ENCODE measurements at places on chromosomes 1 and 21.

- DNase-seq, result no peak
These were observed 11.2 kb downstream of the CLEC20A start for GRCh38 chr1:178485541-178485981.

DNA sequence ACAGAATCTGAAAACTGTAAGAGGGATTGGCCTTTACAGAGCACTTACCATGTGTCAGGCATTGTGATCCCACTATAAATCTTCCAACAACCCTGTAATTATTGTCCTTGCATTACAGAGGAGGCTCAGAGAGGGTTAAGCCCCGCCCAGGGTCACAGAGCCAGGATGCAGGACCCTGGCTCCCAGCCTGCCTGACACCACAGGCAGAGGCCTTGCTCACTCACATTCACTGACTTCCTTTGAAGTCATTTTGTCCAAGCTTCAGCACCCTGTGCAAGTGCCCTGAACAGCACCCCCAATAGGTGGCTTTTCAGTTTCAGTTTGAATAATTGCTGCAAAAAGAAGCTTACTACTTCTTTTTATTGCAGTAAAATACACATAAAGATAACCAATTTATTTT, 256.8 kb upstream of the NFIA start:
- DNase-seq, result no peak

- no peak for DNase-seq
These were observed 616.1 kb upstream of the ADAMTS5 start for GRCh38 chr21:27582948-27583430.

GRCh38 chr1:190084552-190084951, 393.1 kb downstream of the BRINP3 start:
- DNase-seq, result no peak

DNA sequence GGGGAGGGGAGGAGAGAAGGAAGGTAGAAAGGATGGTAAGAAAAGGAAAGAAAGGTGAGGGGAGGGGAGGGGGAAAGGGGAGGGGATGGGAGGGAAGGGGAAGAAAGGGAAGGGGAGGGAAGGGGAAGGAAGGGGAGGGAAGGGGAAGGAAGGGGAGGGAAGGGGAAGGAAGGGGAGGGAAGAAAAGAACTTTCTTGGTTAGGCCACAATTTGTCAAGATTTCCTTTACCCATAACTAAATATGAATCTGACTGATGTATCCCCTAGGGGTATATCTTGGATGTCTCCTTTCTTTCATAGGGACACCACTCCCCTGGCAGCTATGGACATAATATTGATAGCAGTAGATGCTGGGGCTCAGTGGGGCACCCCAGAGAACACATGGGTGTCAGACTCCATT, 54.4 kb upstream of the PRELP start:
- no peak for DNase-seq

GRCh38 chr1:7290971-7291970, 479.8 kb upstream of the VAMP3 start:
- DNase-seq, result no peak

DNA sequence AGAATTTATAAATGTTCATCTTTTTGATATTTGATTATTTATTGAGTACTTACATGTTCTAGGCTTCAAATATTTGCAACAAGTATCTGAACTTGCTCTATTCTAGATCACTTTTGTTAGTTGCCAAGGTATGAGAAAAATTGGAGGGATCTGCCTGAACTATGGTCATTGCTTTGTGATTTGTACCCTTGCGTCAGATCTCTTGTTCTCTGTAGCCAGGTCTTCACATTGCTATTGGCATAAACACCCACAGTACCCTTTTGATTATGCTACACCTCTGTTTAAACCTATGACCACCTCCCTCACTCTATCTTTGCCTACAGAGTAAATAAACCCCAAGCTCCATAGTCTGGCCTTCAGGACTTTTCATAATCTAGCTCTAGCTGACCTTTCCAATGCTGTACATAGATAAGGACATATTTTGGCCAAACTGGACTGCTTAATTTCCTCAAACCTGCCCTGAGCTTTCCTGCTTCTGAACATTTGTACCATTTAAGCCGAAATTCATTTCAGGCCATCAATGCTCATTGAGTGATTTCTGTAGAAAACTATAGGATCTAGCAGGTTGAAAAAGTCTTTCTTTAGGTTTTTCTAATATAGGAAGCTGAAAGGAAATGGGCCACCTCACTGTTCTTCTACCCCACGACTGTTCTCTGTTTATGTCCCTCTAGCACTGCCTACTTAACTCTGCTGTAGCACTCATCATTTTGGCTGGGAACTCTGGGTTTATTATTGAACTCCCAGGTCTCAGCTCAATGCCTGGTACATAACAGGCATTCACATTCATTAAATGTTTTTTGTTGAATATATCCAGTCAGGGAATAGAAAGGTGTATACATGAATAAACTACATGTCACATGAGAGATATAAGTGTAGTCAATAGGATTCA, 84.9 kb downstream of the PPP1R12B start:
- DNase-seq, result no peak

DNA sequence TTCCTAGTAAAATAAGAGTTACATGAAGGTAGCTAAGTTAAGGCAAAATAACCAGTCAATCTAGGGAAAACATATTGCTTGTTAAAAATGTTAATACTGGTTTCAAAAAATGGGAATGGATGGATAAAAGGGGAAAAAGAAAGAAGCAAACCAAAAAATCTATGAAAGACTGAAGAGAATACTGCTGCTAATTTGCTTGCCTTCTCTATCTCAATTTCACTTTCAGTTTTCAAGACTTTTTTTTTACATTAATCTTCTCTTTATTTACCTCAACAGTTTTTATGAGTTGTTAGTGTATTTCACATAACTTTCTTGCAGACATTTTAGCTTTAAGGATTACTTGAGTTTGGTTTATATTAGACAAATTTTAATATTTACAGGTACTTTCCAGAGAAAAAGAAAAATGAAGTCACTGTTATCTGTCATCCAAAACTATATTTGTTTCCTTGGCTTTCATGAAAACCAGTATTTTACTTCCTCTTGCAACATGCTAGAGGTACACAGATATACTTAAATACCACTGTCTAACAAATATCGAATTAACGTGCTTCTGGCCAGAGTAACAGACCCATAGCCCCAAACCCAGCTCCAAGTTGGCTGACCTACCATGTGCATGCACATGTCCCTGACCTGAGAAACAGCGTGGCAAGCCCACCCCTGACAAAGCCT, 70.7 kb downstream of the COL24A1 start:
- DNase-seq, result no peak

DNA sequence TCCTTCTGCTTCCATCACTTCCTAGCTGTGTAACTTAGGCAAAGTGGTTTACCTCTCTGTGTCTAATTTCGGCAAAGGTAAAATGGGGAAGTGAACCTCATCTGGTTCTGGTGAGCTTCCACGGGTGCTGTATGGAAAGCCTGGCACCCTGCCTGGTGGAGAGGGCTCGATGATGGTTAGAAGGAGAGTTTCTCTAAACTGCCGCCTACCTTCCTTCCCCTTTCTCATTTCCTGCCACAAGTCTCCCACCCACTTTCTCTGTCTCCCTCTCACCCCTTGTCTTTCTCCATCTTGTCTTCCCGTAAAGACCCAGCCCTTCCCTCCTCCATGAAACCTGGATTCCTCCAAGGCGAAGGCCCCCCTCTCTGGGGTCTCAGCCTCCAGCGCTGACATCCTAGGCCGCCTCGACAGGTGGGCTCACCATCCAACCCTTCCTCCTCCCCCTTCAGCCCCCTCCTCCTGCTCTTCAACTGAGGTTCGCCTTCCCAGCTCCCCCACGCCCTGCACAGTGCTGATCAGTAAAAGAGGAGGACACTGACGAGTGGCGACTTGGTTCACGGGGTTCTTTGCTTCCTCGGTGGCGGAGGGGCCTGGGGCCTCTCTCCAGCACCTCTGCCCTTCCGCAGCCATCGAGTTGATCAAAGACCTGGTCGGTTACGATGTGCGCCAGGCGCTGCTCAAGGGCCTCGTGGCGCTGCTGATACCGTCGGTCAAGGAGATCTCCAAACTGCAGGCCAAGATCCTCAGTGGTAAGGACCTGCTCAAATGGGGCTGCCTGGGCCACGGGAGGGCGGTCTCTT, 7.3 kb downstream of the RNU5D-1 start:
- DNase-seq, result peak; percentile 45

GRCh38 chr1:6111571-6111970, 65.9 kb downstream of the KCNAB2 start:
- DNase-seq, result no peak

- DNase-seq, result no peak
These were observed 153.5 kb upstream of the SOD1 start for GRCh38 chr21:31505975-31506374.

GRCh38 chr1:9843576-9843945, 19.8 kb upstream of the CLSTN1 start:
- no peak for DNase-seq

DNA sequence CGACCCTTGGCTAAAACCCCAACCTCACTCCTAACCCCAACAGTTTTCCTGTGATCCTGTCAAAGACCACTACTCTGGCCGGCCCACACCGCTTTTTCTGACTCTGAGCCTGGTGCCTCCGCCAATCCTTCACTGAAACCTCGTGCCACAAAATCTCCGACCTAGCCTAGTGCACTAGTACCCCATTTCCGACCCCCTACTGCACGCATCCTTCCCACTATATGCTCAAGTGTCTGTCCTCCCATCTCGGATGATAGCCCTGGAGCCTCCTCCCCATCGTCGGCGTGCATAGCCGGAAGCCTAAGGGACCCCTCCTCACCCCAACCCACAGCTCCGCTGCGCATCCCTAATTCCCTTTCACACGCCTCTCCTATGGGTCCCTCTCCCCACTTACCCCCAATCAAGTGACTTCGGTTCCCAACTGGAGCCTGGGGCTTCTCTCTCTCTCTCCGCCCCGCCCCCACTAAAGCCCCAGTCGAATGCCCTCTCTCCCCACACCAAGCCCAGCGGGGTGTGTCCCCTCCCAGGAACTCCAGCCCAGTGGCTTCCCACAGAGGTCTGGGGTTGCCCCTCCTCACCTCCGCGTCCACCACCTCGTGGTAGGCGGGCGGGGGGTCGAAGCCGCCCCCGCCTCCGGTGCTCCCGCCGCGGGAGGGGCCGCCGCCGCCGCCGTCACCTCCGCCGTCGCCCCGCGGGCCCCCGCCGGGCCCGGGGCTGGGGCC, 791 bp downstream of the USP24 start:
- no peak for DNase-seq

GRCh38 chr1:59819566-59820438, 5.1 kb downstream of the HOOK1 start:
- no peak for DNase-seq

- DNase-seq, result no peak
These were observed 59.1 kb downstream of the CHD5 start for GRCh38 chr1:6121021-6121421.

GRCh38 chr1:17017435-17017834, 5.7 kb upstream of the ATP13A2 start:
- DNase-seq, result no peak

DNA sequence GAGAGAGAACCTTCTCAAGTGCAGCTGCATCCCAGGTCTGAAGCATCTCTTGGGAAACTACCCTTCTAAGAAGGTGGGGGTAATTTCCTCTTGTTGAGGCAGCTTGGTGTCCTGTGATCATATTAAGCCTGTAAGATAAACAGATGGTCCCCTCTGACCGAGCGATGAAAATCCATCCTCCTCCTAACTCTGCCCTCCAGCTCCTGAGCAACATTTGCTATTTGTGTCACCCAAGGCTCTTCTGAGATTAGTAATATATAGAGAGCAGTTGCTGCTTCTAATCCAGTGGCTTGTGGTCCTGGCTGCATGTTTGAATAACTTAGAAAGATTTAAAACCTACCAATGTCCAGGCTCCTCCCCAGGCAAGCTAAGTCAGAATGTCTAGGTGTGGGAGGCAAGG, 123.7 kb downstream of the DISC1 start:
- DNase-seq, result no peak

- DNase-seq, result no peak
These were observed 31.0 kb downstream of the TGFBR3 start for GRCh38 chr1:91854852-91855534.

GRCh38 chr1:192167011-192167410, 8.7 kb downstream of the RGS18 start:
- no peak for DNase-seq

GRCh38 chr1:1157033-1157365, 16.7 kb upstream of the TTLL10 start:
- DNase-seq, result no peak

DNA sequence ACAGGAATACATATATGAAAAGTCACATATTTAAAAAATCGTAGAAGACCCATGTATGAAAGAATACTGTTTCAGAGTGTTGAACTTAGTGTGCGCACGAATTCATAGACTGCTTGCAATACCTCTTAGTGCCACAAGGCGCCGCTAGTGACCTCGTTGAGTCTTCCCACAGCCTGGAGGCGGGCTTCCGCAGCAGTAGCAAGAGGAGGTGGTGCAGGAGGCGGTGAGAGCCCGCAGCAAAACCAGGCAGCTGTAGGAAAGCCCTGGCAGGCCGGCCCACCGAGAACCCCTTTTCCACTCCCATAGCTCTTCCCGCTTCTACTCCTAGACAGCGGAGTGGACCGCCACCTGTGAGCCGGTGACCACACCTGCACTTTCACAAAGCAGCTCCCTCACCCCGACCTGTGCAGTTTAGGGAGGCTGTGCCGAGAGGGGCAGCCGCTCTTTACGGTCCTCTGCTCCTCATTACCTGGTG, 23.5 kb downstream of the MTARC1 start:
- peak; percentile 47 for DNase-seq
